ENCODE measurements at places on chromosomes 7 and 10.
A peak's percentile ranks its signal among the peaks of the same experiment; 100 is the strongest.

DNA sequence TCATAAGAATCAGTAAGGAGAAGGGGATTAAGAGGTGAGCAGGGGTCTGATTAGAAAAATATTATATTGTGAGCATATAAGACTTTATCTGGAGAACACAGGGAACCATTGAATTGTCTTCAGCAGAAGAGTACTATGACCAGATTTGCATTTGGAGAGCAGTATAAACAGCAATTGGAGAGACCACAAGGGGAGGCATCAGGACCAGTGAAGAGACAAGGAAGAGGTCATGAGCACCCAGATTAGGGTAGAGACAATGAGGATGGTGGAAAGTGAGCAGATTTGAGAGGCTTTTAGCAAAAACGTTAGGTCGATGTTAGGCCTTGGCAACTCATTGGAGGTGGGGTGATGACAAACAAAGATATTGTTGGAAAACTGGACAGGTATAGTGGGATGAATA is 13.0 kb upstream of the SMIM30 start:
- no peak for DNase-seq

DNA sequence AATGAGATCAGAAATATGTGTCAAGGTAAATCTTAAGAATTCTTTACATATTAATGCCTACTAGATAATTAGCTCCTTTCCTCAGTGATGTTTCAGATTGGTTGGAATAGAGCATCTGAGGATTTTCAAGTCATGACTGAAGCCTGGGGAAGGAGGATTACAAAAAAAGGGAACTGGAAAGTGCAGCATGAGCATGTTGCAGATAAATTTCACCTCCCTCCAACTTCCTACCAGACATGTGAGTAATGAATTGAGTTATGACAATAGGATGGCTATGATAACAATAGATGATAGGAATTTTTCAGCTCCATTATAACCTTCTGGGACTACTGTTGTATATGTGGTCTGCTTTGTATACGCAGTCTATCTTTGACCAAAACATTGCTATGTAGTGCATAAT is 104.2 kb upstream of the RAB18 start:
- DNase-seq, result no peak

GRCh38 chr7:76234931-76235441 is 33.3 kb downstream of the SRRM3 start:
- DNase-seq, result peak; percentile 94

DNA sequence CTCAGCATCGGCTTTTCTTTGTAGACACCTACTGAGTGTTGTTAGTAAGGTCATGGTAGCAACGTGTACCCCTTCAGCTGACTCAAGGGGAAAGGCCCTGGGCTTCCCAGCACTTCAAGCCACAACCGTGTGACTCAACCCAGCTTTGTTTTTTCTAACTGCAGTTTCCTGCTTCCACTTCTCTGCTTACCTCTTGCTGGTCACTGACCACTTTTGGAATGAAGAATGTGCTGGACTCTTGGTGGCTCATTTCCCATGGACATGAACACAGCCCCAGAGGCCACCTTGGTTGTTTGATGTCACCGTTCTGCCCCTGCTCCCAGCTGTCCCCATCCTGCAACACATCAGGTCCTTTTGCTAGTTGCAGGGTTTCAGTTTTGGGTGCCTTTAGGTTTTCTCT is 69.5 kb upstream of the ZNF438 start:
- DNase-seq, result peak; percentile 89

- DNase-seq, result no peak
Observed at GRCh38 chr7:150410680-150411346, 31.7 kb downstream of the ZNF775 start.

DNA sequence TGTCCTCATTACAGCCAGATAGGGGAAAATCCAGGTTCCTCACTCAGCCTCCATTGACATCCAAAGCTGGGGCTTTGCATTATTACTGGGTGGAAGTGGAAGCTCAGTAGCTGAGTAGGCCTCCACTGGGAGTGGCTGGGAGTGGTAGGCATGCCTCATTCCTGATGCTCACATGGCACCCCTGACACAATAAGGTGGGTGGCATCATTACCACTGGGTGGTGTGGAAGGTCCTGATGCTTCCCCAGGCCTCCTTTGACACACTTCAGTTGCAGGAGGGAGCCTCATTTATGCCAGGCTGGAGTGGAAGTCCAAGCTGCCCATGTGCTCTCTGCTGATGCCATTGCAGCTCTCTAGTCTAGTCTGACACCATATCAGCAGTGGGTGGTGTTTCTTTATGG is 48.2 kb upstream of the GPR141 start:
- DNase-seq, result no peak

DNA sequence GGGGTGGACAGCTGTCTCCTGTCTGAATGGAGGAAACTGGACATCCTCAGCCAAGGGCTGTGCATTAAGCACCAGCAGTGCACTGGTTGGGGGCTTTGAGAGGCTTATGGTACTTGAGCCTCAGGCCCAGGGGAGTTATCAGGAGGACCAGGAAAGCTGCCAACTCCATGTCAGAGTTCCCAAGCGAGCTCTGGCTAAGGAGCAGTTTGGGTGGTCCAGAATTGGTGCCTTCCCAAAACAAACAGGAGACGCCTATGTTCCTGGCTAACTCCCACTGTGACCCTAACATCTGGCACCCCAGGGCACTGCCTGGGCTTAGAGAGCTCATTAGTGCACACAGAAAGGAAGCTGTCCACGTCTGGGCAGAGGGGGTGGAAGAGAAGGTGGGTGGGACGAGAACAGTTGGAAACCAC is 408.6 kb upstream of the NPVF start:
- DNase-seq, result no peak

DNA sequence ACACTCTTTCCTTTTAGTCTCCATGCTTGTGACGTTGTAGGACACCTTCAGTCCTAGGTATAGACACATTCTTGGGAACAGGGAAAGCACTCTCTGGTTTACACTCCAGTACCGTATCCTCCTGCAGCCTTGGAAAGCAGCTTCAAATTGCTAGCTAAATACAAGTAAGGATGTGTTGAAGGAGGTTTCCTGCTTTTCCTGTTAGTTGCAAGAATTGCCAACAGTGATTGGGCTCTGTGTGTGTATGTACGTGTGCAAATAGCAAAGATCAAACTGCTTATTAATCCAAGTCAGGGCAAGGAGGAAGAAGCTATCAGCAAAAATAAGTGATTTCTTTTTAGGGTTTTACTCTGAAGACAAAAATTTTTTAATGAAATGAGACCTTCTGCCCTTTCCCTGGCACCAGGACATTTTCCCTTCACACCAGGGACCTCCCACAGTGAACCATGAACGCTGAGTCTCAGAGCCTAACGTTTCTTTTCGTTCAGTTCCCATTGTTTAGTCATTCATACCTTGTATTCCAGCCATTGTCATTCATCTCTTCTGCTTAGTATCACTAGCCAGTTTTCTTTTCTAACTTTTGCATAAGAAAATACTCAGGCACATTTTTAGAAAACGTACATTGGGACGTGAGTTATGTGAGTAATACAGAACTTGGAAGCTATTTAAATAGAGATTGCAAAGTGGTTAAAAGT is 36.9 kb upstream of the AUTS2 start:
- DNase-seq, result no peak
